ENCODE measurements at places on chromosomes 2 and 18. TPM values are rescaled to one million over a fixed set of nuclear protein-coding genes. Genes with fewer than 3 reads are reported as not detected.

NEU4 gene
- total RNA-seq: under 0.01 TPM

B3GNT7 gene
- 9.9 TPM for total RNA-seq

METTL21A gene
- total RNA-seq: 38.0 TPM

KCTD1 gene
- 23.2 TPM for total RNA-seq

INHBB gene
- total RNA-seq: under 0.01 TPM

PLCD4 gene
- not detected for total RNA-seq

GPC1 gene
- total RNA-seq: 158 TPM

CFAP65 gene
- total RNA-seq: 0.13 TPM

CYTIP gene
- 0.38 TPM for total RNA-seq

TRAK2 gene
- total RNA-seq: 18.4 TPM

TYW5 gene
- 3.0 TPM for total RNA-seq

KANSL3 gene
- 21.3 TPM for total RNA-seq

PAIP2B gene
- total RNA-seq: 2.3 TPM

SNED1 gene
- total RNA-seq: 6.7 TPM

MAPK4 gene
- under 0.01 TPM for total RNA-seq

SERPINB13 gene
- total RNA-seq: not detected

SATB2 gene
- total RNA-seq: 3.5 TPM

All from mesangial cell (primary cell).